ENCODE measurements at places on chromosomes 4 and X.

DNA sequence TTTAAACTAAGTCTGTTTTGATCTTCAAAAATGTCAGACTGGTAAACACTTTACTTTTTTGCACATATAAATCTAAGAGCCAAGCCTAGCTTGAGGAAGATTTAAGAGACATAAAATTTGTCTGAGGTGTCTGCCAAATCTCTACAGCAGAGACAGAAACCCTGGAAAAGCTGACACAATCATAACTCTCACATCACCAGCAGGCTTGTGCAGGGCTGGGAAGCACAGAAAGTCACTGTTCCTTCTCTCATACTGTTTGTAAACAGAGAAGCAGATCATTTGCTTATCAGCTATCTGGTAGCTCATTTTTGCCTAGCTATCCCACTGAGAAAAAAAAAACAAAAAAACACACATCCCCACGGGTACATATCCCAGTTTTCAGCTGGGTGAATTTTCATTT is 7.0 kb downstream of the ENOX2 start:
- H3K4me3 ChIP-seq = no peak overlapping the region
- no peaks in the 10 kb centered on the region for H3K27me3 ChIP-seq
- DNase-seq = no peak
- H3K4me1 ChIP-seq = no peaks in the 10 kb centered on the region
- no peaks in the 10 kb centered on the region for H3K36me3 ChIP-seq

DNA sequence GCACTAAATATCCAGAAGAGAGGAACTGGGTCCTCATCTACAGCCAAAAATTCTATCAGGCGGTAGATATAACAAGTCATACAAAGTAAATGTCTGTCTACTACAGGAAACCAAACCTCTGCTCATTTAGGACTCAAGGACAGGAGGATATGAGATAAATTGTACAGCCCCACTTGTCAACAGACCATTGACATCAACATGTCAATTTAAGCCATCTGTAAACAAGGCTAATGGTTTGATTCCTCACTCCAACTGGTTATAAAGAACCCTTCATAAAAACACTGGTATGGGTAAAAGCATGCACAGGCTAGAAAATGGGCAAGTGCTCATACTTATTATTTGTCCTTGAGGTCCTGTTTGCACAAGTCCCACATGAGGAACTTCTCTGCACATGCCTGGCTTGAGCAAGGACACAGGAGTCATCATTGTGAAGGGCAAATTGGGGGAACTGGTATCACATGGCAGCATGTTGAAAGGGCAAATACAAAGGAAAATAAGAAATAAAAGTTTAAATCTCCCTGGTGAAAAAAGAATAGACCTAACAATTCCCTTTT is 13.2 kb downstream of the RTL8B start:
- H3K4me3 ChIP-seq = no peak overlapping the region
- no peak overlapping the region for H3K27ac ChIP-seq
- no peaks in the 10 kb centered on the region for H3K27me3 ChIP-seq
- no peak for DNase-seq
- peaks cover 10% of the 10 kb centered on the region for H3K4me1 ChIP-seq
- no peaks in the 10 kb centered on the region for H3K36me3 ChIP-seq

DNA sequence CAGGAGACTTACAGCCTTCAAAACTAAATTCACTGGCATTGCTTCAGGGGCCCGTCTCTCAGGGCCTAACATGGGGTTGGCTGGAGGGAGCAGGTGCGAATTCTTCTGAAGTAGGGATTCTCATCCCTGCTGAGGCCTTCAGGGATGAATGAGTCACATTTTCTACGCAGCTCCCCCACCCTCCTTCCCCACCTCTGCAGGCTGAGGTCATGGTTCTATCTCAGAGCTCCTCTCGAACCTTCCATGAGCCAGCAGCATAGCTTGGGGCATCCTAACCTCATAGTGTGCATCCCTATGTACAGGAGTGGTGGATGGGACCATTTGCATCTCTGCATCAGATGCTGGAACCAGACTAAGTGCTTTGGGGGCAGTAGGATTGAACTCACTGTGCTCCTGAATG is 309.2 kb downstream of the EVC2 start:
- H3K36me3 ChIP-seq = peaks cover 3% of the 10 kb centered on the region
- no peaks in the 10 kb centered on the region for H3K27me3 ChIP-seq
- no peak overlapping the region for H3K4me3 ChIP-seq

GRCh38 chr4:69038582-69038981 is 57.7 kb upstream of the UGT2B7 start:
- no peak for DNase-seq
- H3K4me3 ChIP-seq = no peak overlapping the region
- H3K27me3 ChIP-seq = no peaks in the 10 kb centered on the region
- peaks cover 5% of the 10 kb centered on the region for H3K36me3 ChIP-seq
- H3K27ac ChIP-seq = no peak overlapping the region

GRCh38 chr4:168499241-168499640 is 2.4 kb downstream of the PALLD start:
- no peaks in the 10 kb centered on the region for H3K4me1 ChIP-seq
- H3K36me3 ChIP-seq = no peaks in the 10 kb centered on the region

DNA sequence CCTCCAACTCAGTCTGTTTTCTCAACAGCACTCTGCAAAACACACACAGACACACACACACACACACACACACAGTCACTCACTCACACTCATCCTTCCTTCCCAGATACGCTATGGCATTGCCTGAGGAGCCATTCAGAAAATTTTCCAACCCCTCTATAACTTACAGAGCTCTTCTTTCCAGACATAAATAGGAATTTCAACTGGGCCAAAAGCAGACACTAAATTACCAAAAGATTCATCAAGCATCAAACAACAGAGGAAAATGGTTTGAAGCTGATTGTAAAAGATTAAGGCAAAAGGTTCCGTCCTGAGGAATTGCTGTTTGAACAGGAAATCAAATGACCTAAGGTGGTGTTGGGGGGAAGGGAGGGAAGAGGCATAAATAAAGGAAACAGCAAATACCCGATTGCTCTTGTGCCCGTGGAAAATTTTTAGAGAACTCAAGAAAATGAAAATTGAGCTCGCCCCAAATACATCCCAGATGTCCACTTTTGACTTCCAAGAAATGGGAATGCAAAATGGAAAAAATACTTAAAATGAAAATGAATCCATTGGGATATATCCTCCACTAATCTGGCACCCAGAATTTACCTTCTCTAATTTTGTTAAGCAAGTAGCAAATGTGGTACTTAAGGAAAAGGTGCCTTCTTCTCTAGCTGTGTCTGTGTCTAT is 183.6 kb downstream of the QDPR start:
- no peak overlapping the region for H3K27ac ChIP-seq
- H3K27me3 ChIP-seq = no peaks in the 10 kb centered on the region
- no peak for DNase-seq
- H3K4me3 ChIP-seq = no peak overlapping the region
- H3K4me1 ChIP-seq = no peaks in the 10 kb centered on the region

- peaks cover 3% of the 10 kb centered on the region for H3K4me1 ChIP-seq
- no peak overlapping the region for H3K27ac ChIP-seq
- no peak overlapping the region for H3K4me3 ChIP-seq
- DNase-seq = no peak
Observed at GRCh38 chrX:43002526-43003203, 224.7 kb upstream of the PPP1R2C start.

DNA sequence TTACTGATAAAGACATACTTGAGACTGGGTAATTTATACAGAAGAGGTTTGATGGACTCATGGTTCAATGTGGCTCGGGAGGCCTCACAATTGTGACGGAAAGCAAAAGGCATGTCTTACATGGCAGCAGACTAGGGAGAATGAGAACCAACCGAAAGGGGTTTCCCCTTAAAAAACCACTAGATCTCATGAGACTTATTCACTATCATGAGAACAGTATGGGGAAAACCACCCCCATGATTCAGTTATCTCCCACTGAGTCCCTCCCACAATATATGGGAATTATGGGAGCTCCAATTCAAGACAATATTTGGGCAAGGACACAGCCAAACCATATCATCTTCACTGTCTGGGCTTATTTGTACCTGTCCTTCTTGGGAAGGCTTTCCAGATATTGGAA is 22.8 kb upstream of the MUC7 start:
- no peaks in the 10 kb centered on the region for H3K36me3 ChIP-seq
- DNase-seq = no peak
- H3K27ac ChIP-seq = no peak overlapping the region
- no peaks in the 10 kb centered on the region for H3K27me3 ChIP-seq
- no peaks in the 10 kb centered on the region for H3K4me1 ChIP-seq

DNA sequence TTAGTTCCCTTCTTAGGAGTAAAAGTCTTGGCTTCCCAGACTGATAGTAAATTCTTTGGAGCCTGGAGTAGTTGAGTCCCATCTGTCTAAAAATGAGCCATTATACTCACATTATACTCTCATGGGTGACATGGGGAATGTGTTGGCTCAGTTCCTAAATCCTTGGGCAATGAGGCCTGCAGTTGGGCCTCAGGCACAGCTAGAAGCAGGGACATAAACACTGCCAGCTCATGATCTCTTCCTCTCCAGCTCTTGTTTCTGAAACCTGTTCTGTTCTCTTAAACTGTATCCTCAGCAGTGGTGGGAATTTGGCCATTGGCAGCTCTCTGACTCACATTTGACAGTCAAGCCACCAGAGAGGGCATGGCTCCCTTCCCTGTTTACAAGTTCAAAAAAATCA is 212.5 kb downstream of the SPATA18 start:
- H3K27me3 ChIP-seq = no peaks in the 10 kb centered on the region
- H3K36me3 ChIP-seq = no peaks in the 10 kb centered on the region
- DNase-seq = no peak
- no peaks in the 10 kb centered on the region for H3K4me1 ChIP-seq
- H3K4me3 ChIP-seq = no peak overlapping the region

- DNase-seq = no peak
- H3K4me1 ChIP-seq = 0 out of 2 replicates have a peak, but pooled peaks cover 3% of the 10 kb centered on the region
- H3K27me3 ChIP-seq = no peaks in the 10 kb centered on the region
- H3K4me3 ChIP-seq = no peak overlapping the region
Observed at GRCh38 chr4:40937140-40937725, 187.5 kb downstream of the NSUN7 start.

- H3K27me3 ChIP-seq = no peaks in the 10 kb centered on the region
- H3K4me1 ChIP-seq = no peaks in the 10 kb centered on the region
- H3K36me3 ChIP-seq = peaks cover 2% of the 10 kb centered on the region
- no peak overlapping the region for H3K4me3 ChIP-seq
- DNase-seq = no peak
Observed at GRCh38 chrX:148915474-148915873, 415.1 kb downstream of the AFF2 start.

- peaks cover 3% of the 10 kb centered on the region for H3K4me1 ChIP-seq
- H3K27ac ChIP-seq = no peak overlapping the region
- H3K36me3 ChIP-seq = no peaks in the 10 kb centered on the region
- H3K4me3 ChIP-seq = no peak overlapping the region
- no peak for DNase-seq
Observed at GRCh38 chr4:182000077-182000476, 243.1 kb upstream of the TENM3 start.

- H3K4me3 ChIP-seq = no peak overlapping the region
- H3K27ac ChIP-seq = no peak overlapping the region
- H3K4me1 ChIP-seq = no peaks in the 10 kb centered on the region
- no peaks in the 10 kb centered on the region for H3K27me3 ChIP-seq
- peaks cover 94% of the 10 kb centered on the region for H3K36me3 ChIP-seq
- DNase-seq = no peak
Observed at GRCh38 chr4:2949782-2950125, 13.5 kb downstream of the NOP14 start.

DNA sequence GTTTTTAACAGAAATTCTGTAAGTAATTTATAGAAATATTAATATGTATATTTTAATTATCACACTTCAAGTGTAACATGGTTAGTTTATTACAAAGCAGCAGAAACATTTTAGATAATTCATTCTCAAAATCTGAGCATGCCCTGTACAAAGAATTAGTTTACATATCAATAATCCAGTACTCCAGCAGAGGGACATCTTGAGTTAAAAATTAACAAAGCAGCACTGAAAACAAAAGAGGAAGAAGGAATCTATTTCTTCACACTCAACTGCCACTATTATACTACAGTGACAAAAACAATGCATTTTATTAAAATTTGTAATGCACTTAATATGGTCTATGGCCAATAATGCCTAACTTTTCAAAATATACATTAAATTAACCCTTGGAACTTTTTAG is 179.1 kb upstream of the KLHL4 start:
- H3K4me3 ChIP-seq = no peak overlapping the region
- DNase-seq = no peak
- no peaks in the 10 kb centered on the region for H3K27me3 ChIP-seq
- no peaks in the 10 kb centered on the region for H3K36me3 ChIP-seq
- H3K27ac ChIP-seq = no peak overlapping the region

DNA sequence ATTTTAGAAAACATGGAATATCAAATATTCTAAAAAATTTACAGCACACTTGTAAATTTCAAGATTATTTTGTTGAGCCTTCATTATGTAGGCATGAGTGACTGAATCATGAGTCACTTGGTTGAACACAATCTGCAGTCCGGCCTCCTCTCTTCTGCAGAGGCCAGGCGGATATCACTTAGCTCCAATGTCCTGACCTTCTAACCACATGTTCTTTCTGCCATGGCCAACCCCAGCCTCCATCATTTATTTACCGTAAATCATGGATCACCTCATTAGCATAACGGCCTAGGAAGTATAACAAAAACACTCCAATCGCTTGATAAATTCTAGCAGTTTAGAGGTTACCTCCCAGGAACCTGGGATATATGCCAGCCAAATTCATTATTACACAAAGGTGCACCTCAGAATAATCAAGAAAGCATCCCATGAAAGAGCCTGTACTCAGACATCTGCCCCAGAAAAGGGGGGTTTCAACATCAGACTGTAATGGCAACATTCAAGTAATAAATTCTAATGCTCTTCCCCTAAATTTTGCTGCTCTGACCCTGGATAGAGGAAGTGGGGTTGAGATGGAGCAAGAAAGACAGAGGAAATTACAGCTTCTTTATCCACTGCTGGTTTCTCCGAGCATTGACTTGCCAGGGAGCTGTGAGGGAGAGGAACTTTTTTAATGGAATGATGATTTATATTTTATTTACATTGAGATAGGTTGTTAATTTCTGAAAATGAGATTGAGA is 2153.6 kb upstream of the AGA start:
- no peak overlapping the region for H3K4me3 ChIP-seq
- H3K27me3 ChIP-seq = no peaks in the 10 kb centered on the region
- H3K36me3 ChIP-seq = 0 out of 2 replicates have a peak, but pooled peaks cover 5% of the 10 kb centered on the region

- H3K4me1 ChIP-seq = no peaks in the 10 kb centered on the region
- no peak overlapping the region for H3K27ac ChIP-seq
- H3K4me3 ChIP-seq = no peak overlapping the region
- no peak for DNase-seq
- no peaks in the 10 kb centered on the region for H3K27me3 ChIP-seq
Observed at GRCh38 chrX:38438321-38438720, 85.9 kb downstream of the OTC start.

DNA sequence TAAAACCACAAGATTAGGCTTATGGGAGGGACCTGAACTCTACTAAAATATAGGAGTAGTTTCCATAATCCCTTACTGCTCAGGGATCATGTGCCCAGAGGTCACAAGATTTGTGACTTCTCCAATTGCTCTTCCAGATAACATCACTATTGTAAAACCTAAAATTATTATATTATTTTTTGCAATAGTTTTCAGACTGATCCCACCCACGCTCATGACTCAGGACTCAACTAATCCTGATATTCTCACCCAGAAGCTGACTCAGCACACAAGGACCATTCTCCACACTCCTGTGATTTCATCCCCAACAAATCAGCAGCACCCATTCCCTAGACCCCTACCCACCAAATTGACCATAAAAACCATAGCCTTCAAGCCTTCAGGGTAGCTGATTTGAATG is 24.0 kb upstream of the RPL34 start:
- no peak overlapping the region for H3K4me3 ChIP-seq
- H3K36me3 ChIP-seq = no peaks in the 10 kb centered on the region
- H3K27ac ChIP-seq = no peak overlapping the region
- DNase-seq = no peak
- H3K27me3 ChIP-seq = peaks cover 2% of the 10 kb centered on the region
- no peaks in the 10 kb centered on the region for H3K4me1 ChIP-seq

Data from H9 (cell line).